ENCODE measurements at places on chromosomes 2 and 18. TPM values are rescaled to one million over a fixed set of nuclear protein-coding genes. Genes with fewer than 3 reads are reported as not detected.

HOXD11 gene
- polyA plus RNA-seq = not detected

NMS gene
- polyA plus RNA-seq = not detected

PMAIP1 gene
- 2.7 TPM for polyA plus RNA-seq

ATP6V1B1 gene
- polyA plus RNA-seq = 3.6 TPM
